T follicular helper cell (primary cell): ENCODE measurements at places on chromosomes 5 and 9.

GRCh38 chr5:108546939-108547338 is 165.0 kb upstream of the FBXL17 start:
- DNase-seq: no peak

- DNase-seq: no peak
Measured at GRCh38 chr9:5518937-5519319, 8.6 kb downstream of the PDCD1LG2 start.

GRCh38 chr5:1656271-1656975 is 132.7 kb upstream of the LPCAT1 start:
- DNase-seq: no peak

GRCh38 chr5:139177809-139178588 is 20.2 kb downstream of the SIL1 start:
- no peak for DNase-seq

GRCh38 chr5:60597572-60598320 is 102.2 kb downstream of the DEPDC1B start:
- DNase-seq: no peak

- no peak for DNase-seq
Measured at GRCh38 chr5:143977891-143978461, 166.0 kb downstream of the HMHB1 start.

- DNase-seq: no peak
Measured at GRCh38 chr9:136311051-136312008, 7.4 kb upstream of the CCDC187 start.

- no peak for DNase-seq
Measured at GRCh38 chr9:6543204-6543603, 102.3 kb downstream of the GLDC start.

DNA sequence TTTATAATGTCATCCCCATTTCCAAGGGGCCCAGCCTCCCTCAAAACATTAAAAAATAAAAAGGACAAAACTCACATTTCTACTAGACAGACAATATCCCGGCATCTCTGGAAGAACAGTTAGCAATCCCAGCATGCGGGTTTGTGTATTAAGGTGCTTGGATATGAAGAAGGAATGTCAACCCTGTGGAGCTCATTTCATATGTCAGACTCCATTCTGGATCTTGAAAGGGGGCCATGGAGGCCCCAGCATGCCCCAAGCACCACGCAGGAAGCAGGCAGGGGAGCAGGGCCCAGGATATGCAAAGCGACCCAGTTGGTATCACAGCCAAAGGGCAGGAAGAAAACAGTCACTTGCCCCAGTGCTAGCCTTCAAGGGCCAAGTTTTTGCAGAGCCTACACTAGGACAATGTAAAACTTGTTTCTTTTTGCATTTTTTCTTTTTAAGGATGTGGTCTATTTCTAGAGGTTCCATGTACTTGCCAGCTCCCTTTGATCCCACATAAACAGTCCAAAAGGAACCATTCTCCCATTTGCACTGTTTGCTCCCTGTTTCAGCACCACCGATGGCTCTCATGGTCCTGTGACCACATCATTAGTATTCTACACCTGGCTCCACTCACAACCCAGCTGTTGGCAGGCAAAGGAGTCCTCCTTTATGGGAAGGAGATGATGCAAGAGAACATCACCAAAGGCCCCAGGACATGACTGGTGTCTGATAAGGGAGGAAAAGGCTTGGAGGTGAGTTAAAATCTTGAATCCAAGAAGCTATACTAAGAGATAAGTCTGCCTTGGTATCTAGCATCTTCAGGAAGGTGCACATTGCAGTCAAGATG is 58.3 kb downstream of the FGF1 start:
- no peak for DNase-seq

GRCh38 chr5:77798456-77798855 is 22.3 kb upstream of the TBCA start:
- no peak for DNase-seq

GRCh38 chr5:96919754-96920197 is 16.1 kb upstream of the LNPEP start:
- no peak for DNase-seq

DNA sequence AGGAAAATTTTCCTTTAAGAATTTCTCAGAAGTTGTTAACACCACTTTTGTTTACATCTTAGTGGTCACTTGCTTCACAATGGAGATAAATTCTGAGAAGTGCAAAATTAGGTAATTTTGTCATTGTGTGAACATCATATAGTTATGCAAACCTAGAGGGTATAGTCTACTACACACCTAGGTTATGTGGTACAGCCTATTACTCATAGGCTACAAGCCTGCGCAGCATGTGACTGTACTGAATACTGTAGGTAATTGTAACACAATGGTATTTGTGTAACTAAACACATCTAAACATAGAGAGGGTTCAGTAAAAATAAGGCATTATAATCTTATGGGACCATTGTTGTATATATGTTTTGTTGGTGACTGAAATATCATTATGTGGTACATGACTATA is 388.7 kb upstream of the POU5F2 start:
- DNase-seq: no peak

DNA sequence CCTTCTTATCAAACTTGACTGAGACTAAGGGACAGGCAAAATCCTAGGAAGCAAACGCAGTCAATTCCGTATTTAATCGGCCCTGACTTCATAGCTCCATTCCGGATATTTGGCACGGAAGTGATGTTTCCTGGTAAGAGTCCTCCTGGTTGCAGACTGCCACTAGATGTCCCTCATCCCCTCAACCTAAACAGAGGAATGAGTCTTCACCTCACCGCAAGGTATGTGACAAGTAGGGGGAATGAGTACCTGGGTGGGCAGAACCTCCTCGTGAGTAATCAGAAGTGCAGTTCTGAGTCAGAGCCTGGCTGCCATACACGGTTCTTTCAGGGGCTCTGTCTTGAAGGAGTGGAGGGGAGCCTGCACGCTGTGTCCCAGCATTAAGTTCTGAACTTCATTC is 173.6 kb downstream of the MUSK start:
- DNase-seq: no peak
